Midbrain (tissue), 1 donor: ENCODE measurements at places on chromosomes 3 and 15.

- DNase-seq = no peak
Measured at GRCh38 chr3:101695779-101696372, 9.4 kb upstream of the RPL24 start.

- DNase-seq = peak; percentile 29
Measured at GRCh38 chr3:183537295-183537730, 18.2 kb downstream of the KLHL6 start.

GRCh38 chr3:183212096-183212495, 41.0 kb upstream of the B3GNT5 start:
- no peak for DNase-seq

- no peak for DNase-seq
Measured at GRCh38 chr3:40207796-40208195, 101.7 kb upstream of the EIF1B start.

DNA sequence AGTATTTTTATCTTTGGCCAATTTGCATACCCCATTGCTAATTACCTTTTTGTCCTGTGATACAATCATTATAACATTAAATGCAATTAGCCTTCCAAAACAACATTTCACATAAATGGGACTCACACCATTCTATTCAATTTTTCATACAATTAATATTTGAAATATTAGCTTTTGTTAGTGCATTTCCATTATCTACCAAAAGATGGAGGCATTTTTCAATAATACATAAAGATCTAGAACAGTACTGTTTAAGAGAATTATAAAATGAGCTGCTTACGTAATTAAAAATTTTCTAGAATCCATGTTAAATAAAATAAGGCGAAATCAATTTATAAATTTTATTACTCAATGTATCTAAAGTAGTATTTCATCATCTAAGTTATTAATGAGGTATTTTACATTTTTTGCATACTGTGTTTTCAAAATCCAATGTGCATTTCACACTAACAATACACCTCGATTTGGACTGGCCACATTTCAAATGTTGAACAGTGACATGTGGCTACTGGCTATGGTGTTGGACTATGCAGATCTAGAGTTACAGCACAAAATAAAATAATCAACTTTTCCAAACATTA, 74.3 kb downstream of the TJP1 start:
- no peak for DNase-seq

- no peak for DNase-seq
Measured at GRCh38 chr3:55416331-55416821, 70.7 kb downstream of the WNT5A start.

GRCh38 chr15:43439268-43439667, 53.7 kb downstream of the TP53BP1 start:
- DNase-seq = no peak

DNA sequence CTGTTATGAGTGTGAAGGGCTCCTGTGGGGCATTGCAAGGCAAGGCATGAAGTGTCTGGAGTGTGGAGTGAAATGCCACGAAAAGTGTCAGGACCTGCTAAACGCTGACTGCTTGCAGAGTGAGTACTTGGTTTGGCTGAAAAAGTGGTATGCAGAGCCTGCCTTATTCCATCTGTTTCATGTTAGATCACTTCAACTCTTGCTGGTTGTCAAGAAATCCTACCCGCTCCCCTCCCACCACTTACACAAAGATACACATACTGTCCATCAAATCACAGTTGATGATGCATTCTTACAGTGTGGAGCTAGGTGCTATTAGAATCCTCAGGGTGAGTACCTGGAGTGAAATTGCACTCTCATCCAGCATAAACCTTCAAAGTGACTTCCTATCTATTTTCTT, 272.1 kb downstream of the UNC13C start:
- DNase-seq = no peak

DNA sequence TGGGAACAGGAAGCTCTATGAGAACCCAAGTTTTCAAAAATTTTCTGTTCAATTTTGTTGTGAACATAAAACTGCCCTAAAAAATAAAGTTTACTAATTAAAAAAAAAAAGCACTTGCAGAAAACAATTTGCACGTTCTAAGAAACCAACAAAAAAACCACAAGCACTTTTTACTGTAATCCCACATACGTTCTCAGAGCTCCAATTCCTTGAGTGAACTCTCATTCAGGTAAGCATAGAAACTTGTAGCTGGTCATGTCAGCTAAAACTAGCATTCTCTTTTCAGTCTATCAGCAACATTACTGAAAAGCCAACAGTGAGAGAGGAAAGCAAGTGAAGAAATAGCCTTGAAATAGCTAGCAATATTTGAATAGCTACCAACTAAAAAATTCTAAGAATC, 11.5 kb upstream of the TMF1 start:
- DNase-seq = no peak

DNA sequence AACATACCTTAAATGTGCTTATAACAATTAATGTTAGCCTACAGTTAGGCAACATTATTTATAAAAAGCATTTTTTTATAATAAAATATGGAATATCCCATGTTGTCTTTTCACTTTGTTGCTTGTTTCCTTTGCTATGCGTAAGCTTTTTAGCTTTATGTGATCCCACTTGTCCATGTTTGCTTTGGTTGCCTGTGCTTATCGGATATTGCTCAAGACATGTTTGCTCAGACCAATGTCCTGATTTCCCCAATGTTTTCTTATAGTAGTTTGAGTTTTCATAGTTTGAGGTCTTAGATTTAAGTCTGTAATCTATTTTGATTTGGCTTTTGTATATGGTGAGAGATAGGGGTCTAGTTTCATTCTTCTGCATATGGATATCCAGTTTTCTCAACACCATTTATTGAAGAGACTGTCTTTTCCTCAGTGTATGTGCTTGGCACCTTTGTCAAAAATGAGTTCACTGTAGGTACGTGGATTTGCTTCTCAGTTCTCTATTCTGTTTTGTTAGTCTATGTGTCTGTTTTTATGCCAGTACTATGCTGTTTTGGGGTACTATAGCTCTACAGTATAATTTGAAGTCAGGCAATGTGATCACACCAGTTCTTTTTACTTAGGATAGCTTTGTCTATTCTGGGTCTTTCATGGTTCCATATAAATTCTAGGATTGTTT, 592.7 kb upstream of the SEMA6D start:
- DNase-seq = no peak

DNA sequence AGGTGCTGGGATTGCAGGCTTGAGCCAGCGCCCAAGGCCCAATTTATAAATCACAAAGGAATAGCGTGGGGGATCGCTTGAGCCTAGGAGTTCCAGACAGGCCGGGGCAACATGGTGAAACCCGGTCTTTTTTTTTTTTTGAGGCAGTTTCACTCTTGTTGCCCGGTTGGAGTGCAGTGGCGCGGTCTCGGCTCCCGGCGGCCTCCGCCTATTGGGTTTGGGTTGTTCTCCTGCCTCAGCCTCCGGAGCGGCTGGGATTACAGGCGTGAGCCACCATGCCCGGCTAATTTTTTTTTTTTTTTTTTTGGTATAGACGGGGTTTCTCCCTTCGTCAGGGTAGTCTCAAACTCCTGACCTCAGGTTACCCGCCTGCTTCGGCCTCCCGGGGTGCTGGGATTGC, 65.0 kb downstream of the GOLGA6L7 start:
- no peak for DNase-seq

- no peak for DNase-seq
Measured at GRCh38 chr3:71101014-71101413, 482.5 kb downstream of the FOXP1 start.

- no peak for DNase-seq
Measured at GRCh38 chr3:73653877-73654276, 29.1 kb upstream of the PDZRN3 start.
